Panc1 (cell line): ENCODE measurements at places on chromosomes 3 and 15. TPM values are rescaled to one million over a fixed set of nuclear protein-coding genes. Genes with fewer than 3 reads are reported as not detected.

ALDH1A2 gene
- 0.98 TPM for total RNA-seq

ATP13A5 gene
- not detected for total RNA-seq

LRRC15 gene
- 0.28 TPM for total RNA-seq

HES1 gene
- total RNA-seq = 28.5 TPM

LDHAL6B gene
- not detected for total RNA-seq

SPRED1 gene
- 29.6 TPM for total RNA-seq

HDC gene
- total RNA-seq = not detected

NME9 gene
- not detected for total RNA-seq

RYR3 gene
- total RNA-seq = not detected

CIB2 gene
- 37.3 TPM for total RNA-seq

PIF1 gene
- total RNA-seq = 38.6 TPM

STRIT1 gene
- not detected for total RNA-seq

GOLGA6A gene
- 0.05 TPM for total RNA-seq

SYNPR gene
- total RNA-seq = not detected

REC114 gene
- not detected for total RNA-seq

DLEC1 gene
- not detected for total RNA-seq

HESX1 gene
- total RNA-seq = 1.1 TPM

HRH1 gene
- 4.6 TPM for total RNA-seq

NPAP1 gene
- not detected for total RNA-seq

COPG1 gene
- total RNA-seq = 225 TPM

TNFAIP8L3 gene
- total RNA-seq = 1.0 TPM

IL17RD gene
- total RNA-seq = 3.5 TPM

AP3B2 gene
- 0.95 TPM for total RNA-seq

CLDN16 gene
- total RNA-seq = not detected

STRA6 gene
- total RNA-seq = 1.1 TPM

CCDC54 gene
- total RNA-seq = not detected

ANKRD63 gene
- total RNA-seq = 0.72 TPM

FEZF2 gene
- total RNA-seq = not detected

LYSMD4 gene
- total RNA-seq = 8.9 TPM

COL8A1 gene
- total RNA-seq = 0.13 TPM

PCSK6 gene
- 10.6 TPM for total RNA-seq

AHSG gene
- total RNA-seq = 0.85 TPM

FSTL1 gene
- total RNA-seq = 9.2 TPM

CTDSPL gene
- 16.6 TPM for total RNA-seq

RARRES1 gene
- total RNA-seq = 1.3 TPM

ALPK3 gene
- 1.0 TPM for total RNA-seq

FBXL22 gene
- 0.54 TPM for total RNA-seq

KCNMB3 gene
- total RNA-seq = 5.8 TPM

FRMD5 gene
- total RNA-seq = 18.3 TPM

NOX5 gene
- 0.26 TPM for total RNA-seq

CSTA gene
- not detected for total RNA-seq

GREM1 gene
- total RNA-seq = 0.41 TPM

GRK7 gene
- 0.10 TPM for total RNA-seq

FGD5 gene
- total RNA-seq = 0.77 TPM

STAG1 gene
- total RNA-seq = 43.7 TPM

HEXA gene
- 199 TPM for total RNA-seq

GP9 gene
- total RNA-seq = not detected

CNTN4 gene
- total RNA-seq = not detected

WDR93 gene
- total RNA-seq = 0.18 TPM

MDFIC2 gene
- total RNA-seq = not detected

GABPB1 gene
- total RNA-seq = 20.0 TPM

KBTBD13 gene
- not detected for total RNA-seq

DAZL gene
- total RNA-seq = not detected

ARL14 gene
- total RNA-seq = 2.5 TPM

TRPM1 gene
- total RNA-seq = not detected

GABRR3 gene
- total RNA-seq = not detected
